Activated T-helper 1 cell treated with anti-CD3 and anti-CD28 coated beads, Interleukin-12 subunit alpha, Interleukin-12 subunit beta, Interleukin-2, Interleukin-4 antibody, amounts not matched to agents 30 ng/mL and 10 ng/mL and 1 ng/mL, durations not matched to agents 14 hours and 24 hours and 36 hours (primary cell): ENCODE measurements at places on chromosomes 6 and 20. TPM values are rescaled to one million over a fixed set of nuclear protein-coding genes. Genes with fewer than 3 reads are reported as not detected.

DNA sequence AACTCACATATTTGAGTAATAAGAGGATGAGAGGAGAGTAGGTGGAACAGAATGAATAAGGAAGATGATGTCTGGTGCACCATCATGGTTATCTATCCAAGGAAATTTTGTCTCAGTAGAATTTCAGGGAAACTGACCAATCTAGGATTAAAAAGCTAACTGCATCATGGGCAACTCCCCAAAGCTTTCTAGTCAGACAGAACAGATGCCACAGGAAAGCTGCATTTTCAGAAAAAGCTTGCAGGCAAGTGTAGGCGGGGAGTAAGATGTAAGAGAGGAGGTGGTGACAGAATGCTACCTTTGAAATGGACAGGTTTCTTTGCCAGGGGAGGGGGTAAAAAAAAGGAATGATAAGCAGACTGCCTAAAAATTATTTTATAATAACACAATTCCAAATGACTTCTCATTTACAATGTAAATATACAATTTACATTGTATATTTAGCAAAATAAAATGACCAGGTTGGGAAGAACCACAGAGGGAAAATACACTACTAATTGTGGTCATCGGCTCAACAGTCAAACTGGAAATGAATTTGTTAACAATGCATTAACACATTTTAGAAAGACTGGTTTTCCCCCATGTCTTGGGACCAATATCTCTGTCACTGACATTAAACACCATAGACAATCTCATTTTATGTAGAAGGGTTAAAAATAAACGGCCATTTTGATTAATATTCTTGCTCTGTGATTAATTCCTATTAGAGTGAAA lies 15.1 kb downstream of the NHSL1 start:
- H3K27me3 ChIP-seq: peaks cover 11% of the 10 kb centered on the region
- H3K4me1 ChIP-seq: peaks cover 9% of the 10 kb centered on the region
- no peak overlapping the region for H3K4me3 ChIP-seq

- no peaks in the 10 kb centered on the region for H3K4me1 ChIP-seq
- DNase-seq: no peak
- H3K27ac ChIP-seq: no peak overlapping the region
- H3K36me3 ChIP-seq: no peaks in the 10 kb centered on the region
These were observed 38.1 kb upstream of the THBS2 start for GRCh38 chr6:169291646-169292337.

DNA sequence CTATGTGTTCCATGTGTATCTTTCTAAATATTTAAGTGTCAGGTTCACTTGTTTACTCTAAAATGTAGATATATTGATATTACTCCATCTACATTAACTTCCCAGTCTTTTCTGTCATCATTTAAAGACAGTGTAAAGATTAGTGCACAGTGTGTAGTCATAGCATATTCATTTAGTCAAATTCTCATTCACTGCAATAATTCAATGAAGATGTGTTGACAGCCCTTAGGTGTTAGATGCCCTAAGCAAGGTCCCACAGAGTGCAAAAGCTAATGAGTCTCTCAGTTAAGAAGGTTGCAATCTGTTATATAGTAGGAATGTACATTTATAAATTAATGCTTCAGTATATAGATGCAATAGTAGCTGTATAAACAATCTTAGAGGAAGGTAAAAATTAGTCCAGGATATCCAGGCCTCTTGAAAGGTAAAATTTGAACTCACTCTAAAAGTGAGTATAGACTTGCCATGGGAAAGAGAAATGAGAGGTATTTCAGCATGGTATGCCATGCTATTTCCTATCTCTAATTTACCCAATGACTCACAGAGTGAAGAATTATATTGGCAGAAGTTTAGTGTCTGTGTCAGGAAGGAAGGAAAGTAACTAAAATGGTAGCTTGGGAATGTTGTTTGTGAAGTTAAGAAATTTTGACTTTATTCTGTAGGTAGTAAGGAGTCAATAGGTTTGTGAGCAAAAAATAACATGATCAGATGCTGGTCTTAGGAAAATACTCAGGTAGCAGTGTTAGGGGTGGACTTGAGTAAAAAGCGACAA lies 969.9 kb upstream of the CITED2 start:
- no peaks in the 10 kb centered on the region for H3K36me3 ChIP-seq
- DNase-seq: no peak
- H3K4me1 ChIP-seq: peaks cover 5% of the 10 kb centered on the region
- H3K4me3 ChIP-seq: no peak overlapping the region
- no peaks in the 10 kb centered on the region for H3K27me3 ChIP-seq
- H3K27ac ChIP-seq: no peak overlapping the region

Gene RAMACL
- total RNA-seq: 0.29 and 0.42 TPM in 2 replicates

Gene BCAS1
- total RNA-seq: not detected in 2 replicates

Gene SPTLC3
- total RNA-seq: 0.10 and 0.18 TPM in 2 replicates

Gene NRN1
- 2.8 and 3.0 TPM in 2 replicates for total RNA-seq
